ENCODE measurements at places on chromosomes 5 and 9.

GRCh38 chr9:1759771-1760300 is 255.3 kb upstream of the SMARCA2 start:
- no peak for DNase-seq

GRCh38 chr9:127087836-127088235 is 34.6 kb downstream of the ANGPTL2 start:
- DNase-seq: no peak

- DNase-seq: no peak
These were observed 453.2 kb downstream of the CDH18 start for GRCh38 chr5:19534751-19535150.

- no peak for DNase-seq
These were observed 215.1 kb upstream of the NREP start for GRCh38 chr5:111972080-111972479.

GRCh38 chr5:94407023-94407422 is 211.4 kb downstream of the KIAA0825 start:
- DNase-seq: no peak

- no peak for DNase-seq
These were observed 109.6 kb downstream of the ROR2 start for GRCh38 chr9:91840469-91840868.

All from astrocyte of the spinal cord (primary cell).